Right ventricle myocardium inferior (tissue), 1 donor: ENCODE measurements at places on chromosomes 13 and 19.

DNA sequence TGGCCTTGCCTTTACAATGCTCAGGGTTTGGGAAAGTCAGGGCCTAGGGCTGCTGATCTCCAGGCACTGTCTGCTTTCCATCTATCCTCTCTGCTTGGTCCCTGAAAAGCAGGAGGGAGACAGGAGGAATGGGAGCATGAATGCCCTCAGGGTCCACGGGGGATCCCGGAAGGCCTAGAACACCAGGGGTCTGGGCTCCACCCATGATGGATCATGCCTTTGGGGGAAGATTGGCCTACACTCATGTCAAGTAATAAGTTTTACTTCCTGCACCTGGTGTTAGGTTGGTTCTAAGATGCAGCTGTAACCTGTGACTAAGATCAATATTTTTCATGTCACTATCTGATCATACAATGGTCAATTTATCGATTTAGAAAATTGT lies 118.3 kb upstream of the GJB6 start:
- DNase-seq = no peak

DNA sequence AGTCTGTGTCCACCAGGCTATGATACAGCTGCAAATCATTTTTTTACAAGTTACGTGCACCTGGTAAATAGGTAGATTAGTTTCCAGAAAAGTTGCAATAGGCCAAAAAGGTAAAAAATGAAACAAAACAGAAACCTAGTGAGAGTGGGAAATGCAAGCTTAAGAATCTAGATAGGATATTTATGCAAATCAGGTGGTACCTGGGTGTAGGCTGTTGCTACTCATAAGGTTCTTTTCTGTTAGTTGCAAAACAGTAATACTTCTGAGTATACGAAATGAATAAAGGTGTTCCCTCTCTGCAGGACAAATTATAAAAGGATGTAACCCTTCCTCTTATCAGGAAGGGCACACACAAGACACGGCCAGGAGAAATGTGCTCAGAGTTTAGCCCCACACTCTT lies 97.9 kb downstream of the UGGT2 start:
- DNase-seq = no peak

- no peak for DNase-seq
These were observed 22.0 kb downstream of the SIN3B start for GRCh38 chr19:16851031-16851712.

DNA sequence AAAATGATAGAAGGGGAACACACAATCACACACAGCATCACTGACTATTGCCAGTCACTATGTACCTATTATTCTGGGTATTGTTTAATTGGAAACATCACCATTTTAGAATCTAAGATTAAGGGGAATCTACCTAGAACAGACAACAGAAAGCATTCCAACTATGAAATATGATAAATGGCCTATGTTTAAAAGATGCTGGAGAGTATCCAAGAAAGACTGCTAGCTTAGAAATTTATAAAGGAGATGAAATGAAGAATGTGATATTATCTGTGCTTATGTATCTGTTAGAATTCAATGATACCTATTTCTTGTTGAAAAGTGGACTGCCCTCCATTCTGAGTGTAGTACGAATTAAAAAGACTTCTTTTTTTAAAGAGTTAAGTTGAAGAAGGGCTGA lies 50.5 kb downstream of the KCNRG start:
- DNase-seq = no peak
